ENCODE measurements at places on chromosomes 16 and 17.

DNA sequence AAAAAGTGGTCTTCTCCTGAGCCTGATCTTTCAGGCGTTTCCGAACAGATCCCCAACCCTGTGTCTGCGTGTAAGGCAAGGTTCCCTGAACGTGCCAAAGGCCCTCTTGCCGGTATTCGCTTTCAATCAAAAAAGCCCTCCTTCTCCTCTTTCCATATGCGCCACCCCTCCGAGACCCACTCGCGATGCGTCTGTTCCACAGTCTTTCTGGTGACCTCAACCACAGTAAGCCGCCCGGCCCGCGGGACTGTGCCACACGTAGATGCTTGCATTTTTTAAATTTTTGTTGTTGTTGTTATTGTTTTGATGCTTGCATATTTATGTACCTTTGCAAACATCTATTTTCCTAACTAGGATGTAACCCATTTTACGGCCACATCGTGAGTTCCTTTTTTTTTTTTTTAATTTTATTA, 607 bp upstream of the PRPSAP1 start:
- no peak for DNase-seq

- no peak for DNase-seq
Measured at GRCh38 chr17:32350666-32351418, 885 bp downstream of the ZNF207 start.

- DNase-seq, result no peak
Measured at GRCh38 chr17:29109477-29110371, 66.8 kb downstream of the PIPOX start.

DNA sequence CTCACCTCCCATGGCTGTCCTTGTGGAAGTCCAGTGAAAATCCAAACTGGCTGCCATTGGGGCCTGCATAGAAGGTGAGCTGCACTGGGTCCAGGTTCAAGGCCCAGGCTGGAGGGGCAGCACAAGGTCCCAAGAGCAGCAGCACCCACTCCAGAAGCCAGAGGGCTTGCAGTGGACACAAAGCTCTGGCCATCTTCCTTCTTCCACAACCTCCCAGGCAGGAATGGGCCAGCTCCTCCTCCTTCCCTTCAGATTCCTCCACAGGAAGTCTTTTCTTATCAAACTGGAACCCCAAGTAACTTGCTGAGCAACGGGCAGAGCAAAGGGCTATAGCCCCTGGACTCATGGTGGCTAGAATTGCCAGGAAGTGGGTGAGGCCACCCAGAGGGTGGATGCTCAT, at the start of gene ITGA2B:
ITGA2B (minus strand) TSS at position 369 of the 400 bp plus-strand sequence; CDS start at position 193, 176 bp downstream.
- no peak for DNase-seq

DNA sequence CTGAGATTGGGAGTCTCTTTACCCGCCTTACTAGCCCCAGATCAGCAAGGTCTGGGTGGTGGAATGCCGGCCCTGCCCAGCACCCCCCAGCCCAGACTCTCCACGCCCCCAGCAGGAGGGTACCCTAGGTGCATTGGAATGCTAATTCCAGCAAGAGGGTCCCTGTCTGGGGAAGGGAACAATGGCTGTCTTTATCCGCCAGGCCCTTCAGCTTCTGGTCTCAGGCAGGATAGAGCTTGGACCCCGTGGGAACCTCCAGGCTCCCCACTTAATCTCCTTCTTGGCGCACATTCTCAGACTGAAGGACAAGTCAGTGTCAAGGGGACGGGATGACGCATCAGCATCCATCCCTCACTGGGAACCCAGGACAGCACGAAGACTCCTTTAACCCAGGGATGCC, 85.1 kb downstream of the LITAF start:
- DNase-seq, result no peak

- no peak for DNase-seq
Measured at GRCh38 chr17:28702026-28702751, 9.5 kb downstream of the PROCA1 start.

GRCh38 chr16:78681743-78682142, 582.3 kb downstream of the WWOX start:
- no peak for DNase-seq

DNA sequence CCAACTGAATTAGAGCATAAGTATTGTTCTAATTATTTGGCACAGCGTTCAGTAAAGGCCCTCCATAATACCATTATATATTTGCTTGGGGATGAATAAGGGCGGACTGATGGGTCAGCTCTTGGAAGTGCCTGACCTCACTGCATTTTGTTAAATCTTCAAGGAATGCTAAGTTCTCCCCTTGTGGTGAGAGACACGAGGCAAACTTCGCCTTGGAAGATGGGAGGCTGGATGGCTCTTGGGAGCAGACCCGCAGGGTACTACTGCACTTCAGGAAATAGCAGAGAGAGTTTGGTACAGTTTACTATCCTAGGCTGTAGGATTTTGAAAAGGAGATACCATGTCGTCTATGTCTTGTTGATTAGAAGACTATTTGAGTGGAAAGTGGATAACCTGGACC, 87.0 kb upstream of the RPRML start:
- DNase-seq, result no peak

- no peak for DNase-seq
Measured at GRCh38 chr16:80014241-80014939, 413.9 kb upstream of the MAF start.

GRCh38 chr16:84177741-84178073, 9.2 kb downstream of the TAF1C start:
- no peak for DNase-seq

- no peak for DNase-seq
Measured at GRCh38 chr16:66954097-66954659, 6.9 kb upstream of the CES3 start.

GRCh38 chr17:34706029-34706428, 126.6 kb downstream of the TMEM132E start:
- DNase-seq, result no peak

- peak; percentile 99 for DNase-seq
Measured at GRCh38 chr16:67226804-67227566, at the start of gene TMEM208. TSS of gene TMEM208 (plus strand) at chr16:67227130. CDS start at chr16:67227219, 89 bp downstream.

GRCh38 chr17:55342800-55343585, 78.2 kb downstream of the HLF start:
- DNase-seq, result no peak

- DNase-seq, result no peak
Measured at GRCh38 chr17:58329035-58329809, 627 bp upstream of the TSPOAP1 start.

DNA sequence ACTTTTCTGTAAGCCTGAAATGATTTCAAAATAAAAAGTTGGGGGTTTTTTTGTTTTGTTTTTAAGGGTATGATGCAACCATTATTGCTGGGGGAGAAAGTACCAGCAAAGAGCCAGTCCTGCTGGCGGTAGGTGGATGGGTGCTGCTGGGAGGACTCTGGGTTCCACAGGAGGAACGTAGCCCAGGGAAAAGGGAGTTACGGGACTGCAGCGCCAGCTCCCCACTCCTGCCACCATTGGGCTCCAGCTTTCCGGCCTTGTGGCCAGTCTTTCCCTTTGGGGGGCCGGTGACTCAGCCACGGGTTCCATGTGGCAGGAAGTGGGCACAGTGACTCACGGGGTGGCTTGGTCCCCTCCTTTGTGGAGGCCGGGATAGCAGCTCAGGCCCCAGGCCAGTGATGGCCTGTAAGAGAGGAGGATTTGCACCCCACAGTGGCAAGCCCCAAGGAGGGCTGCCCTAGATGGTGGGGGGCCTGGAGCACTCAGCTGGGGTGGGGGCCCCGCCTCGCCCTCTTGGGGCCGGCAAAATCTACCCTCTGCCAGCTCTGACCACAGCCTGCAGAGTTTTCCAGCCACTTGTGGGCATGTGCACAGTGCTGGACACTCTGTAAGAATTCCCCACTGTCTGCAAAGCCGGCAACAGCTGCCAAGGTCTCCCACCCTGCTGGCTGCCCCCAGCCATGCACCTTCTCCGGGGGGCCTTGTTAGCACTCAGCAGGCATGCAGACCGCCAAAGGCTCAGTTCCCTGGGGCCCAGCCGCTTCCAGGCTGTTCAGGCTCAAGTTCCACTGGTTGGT, 30.4 kb downstream of the SOCS3 start:
- no peak for DNase-seq

GRCh38 chr16:46908540-46909372, 24.6 kb downstream of the GPT2 start:
- no peak for DNase-seq

- DNase-seq, result no peak
Measured at GRCh38 chr16:11073407-11073999, 129.1 kb downstream of the CLEC16A start.

DNA sequence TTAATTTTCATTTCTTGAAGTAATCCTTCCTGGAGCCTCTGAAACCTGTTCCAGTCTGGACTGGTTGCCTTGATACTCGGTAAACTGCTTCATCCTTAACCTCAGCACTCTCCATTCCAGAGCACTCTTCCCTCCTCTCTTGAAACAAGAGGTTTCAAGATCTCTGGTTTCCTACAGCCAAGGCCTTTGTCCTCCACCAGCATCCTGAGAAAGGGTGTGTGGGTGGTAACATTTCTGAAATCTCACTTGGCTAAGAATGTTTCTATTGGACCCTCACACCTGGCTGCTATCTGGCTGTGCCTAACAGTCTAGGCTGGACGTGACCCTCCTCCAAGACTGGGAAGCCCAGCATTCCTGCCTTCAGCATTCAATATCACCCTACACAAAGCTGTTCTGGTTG, 99.7 kb downstream of the CYTH1 start:
- no peak for DNase-seq

DNA sequence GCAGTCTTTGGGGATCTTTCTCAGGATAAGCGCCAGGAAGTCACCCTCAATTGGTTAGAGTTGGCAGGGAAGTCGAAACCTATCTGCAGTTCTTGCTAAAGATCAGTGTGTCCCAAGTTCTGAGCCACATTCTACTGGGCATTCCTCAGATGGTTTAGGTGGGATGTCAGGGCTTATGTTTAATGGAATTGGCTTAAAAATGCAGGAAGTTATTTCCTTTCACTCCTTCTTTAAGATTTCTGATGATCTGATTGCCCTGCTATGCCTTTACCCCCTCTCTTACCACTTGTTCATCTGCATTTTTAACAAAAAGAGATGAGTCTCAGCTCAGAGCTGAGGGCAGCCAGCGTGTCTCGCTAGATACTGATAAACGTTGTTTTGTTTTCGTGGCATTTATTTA, 30.8 kb downstream of the FOXL1 start:
- DNase-seq, result no peak

- DNase-seq, result no peak
Measured at GRCh38 chr17:46818929-46819859, 702 bp upstream of the WNT3 start.

- no peak for DNase-seq
Measured at GRCh38 chr16:20611975-20612481, 35.9 kb upstream of the ACSM2B start.

Measured in vagina (tissue), 2 donors.